ENCODE measurements at places on chromosomes 16 and 17.

GRCh38 chr16:64412578-64413280 is 709.1 kb downstream of the CDH11 start:
- DNase-seq = no peak

DNA sequence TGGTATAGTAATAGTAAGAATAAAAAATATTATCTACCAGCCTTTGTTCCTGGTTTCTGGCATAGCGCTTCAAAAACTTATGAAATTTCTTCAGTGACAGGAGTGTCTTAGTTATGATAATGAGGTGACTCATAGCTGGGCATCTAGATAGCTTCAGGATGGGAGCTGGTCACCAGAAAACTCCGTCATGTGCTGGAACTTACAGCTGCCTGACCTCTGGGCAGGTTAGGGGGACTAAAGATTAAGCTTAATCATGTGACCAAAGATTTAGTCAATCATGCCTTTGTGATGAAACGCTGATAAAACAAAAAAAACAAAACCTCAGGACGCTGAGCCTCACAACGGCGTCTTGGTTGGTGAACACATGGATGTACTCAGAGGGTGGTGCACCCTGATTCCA is 154.2 kb downstream of the MYO1D start:
- no peak for DNase-seq

- no peak for DNase-seq
These were observed 201.5 kb upstream of the CACNG5 start for GRCh38 chr17:66633317-66633965.

DNA sequence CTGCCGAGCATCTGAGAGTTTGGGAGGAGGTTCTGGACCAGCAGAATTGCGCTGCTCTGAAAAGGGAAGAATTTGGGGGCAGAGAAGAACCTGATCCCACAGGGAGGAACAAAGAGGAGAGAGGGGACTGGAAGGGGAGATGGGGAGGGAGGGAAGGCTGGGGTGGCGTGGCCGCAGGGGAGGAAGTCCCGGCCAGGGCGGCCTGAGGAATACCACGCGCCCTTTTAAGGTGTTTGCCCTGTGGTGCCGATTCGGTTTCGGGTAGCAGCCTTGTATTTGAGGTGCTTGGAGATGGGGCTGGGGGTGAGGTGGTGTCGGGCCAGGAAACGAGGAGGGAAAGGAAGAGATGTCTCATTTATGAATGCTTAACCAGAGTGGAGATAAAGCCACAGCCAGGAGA is 51.3 kb downstream of the AKAP1 start:
- DNase-seq = no peak

GRCh38 chr17:47981462-47981861 is 10.5 kb downstream of the CDK5RAP3 start:
- no peak for DNase-seq

GRCh38 chr17:18992454-18993130 is 12.0 kb downstream of the FAM83G start:
- DNase-seq = no peak

DNA sequence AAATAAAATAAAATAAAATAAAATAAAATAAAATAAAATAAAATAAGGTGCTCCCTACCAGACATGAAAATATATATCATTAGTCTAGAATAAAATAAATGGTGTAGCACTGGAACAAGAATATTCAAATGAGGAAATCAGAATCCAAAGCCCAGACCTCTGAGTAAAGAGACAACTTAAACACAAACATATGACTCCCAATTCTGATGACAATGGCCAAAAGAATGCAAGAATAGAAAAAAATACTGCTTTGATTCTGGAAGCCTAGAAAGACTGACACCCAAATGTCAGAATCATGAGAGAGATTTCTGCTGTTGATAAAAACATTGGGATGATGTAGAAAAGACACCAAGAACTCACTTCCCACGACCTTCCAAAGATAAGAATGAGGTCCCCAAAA is 27.9 kb downstream of the MYOCD start:
- no peak for DNase-seq

DNA sequence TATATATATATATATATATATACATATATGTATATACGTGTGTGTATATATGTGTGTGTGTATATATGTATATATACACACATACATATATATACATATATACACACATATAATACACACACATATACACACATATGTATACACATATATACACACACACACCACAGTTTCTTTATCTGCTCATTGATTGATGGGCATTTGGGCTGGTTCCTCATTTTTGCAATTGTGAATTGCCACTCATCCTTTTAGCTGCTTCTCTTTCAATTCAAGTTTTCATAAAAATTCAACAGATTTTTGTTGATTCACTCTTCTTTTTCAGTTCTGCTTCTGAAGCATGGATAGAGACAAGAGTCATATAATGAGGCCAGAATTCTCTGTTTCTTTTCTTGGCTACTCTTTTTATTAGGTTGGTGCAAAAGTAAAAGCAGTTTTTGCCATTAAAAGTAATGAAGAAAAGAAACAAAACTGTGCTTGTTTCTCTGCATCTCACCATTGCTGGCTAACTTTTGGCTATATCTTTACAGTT is 44.5 kb downstream of the SLFN5 start:
- no peak for DNase-seq

- DNase-seq = no peak
These were observed 267.9 kb downstream of the CPPED1 start for GRCh38 chr16:12535535-12536411.
